Activated T-cell treated with anti-CD3 and anti-CD28 coated beads, Interleukin-2, amount 50 U/mL, for 72 hours (primary cell): ENCODE measurements at places on chromosomes 5 and 9. TPM values are rescaled to one million over a fixed set of nuclear protein-coding genes. Genes with fewer than 3 reads are reported as not detected.

The CRHBP gene
- 0.26 TPM for total RNA-seq

DNA sequence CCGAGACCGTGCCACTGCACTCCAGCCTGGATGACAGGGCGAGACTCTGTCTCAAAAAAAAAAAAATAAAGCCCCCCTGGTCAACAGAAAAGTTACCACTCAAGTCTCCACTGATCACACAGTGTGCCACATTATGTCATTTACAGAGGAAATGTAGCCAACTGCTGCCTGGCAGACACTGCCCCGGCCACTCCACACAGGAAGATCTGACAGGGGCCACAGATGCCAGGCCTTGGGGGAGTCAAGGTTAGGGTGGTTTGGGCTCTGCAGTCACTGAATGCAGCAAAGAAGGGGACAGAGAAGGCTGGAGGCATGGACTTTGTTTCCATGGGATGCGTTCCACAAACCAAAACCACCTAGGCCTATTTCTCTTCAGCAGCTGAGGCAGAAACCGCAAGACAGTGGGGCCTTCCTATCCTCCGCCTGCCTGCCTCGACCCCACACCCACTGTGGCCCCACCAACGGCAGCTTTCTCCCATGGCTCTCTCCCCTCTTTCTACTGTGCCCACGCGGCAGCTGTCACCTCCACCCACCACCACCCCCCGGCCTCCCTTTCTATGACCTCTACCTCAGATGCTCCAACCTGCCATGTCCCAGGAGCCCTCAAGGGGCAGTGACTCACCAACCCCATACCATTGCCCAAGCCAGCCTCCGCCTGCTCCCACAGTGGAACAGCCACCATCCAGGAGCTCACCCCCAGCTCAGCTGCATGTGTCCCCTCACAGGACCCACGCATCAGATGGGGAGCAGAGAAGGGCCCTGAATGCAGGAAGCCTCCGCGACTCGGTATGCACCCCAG lies 12.4 kb downstream of the IPPK start:
- no peak overlapping the region for H3K27ac ChIP-seq
- DNase-seq: no peak
- peaks cover 8% of the 10 kb centered on the region for H3K4me1 ChIP-seq
- H3K36me3 ChIP-seq: peaks cover 8% of the 10 kb centered on the region
- H3K4me3 ChIP-seq: no peak overlapping the region

The PMPCA gene
- 62.7 TPM for total RNA-seq

The C8G gene
- total RNA-seq: 3.4 TPM

The TMEM252 gene
- total RNA-seq: not detected
